ENCODE measurements at places on chromosomes 3 and 15.
A peak's percentile ranks its signal among the peaks of the same experiment; 100 is the strongest.

- no peak for DNase-seq
Measured at GRCh38 chr3:37086918-37087317, 87.5 kb downstream of the LRRFIP2 start.

- no peak for DNase-seq
Measured at GRCh38 chr3:172653004-172653572, 57.8 kb downstream of the NCEH1 start.

- DNase-seq = no peak
Measured at GRCh38 chr15:39290711-39291435, 290.0 kb upstream of the THBS1 start.

DNA sequence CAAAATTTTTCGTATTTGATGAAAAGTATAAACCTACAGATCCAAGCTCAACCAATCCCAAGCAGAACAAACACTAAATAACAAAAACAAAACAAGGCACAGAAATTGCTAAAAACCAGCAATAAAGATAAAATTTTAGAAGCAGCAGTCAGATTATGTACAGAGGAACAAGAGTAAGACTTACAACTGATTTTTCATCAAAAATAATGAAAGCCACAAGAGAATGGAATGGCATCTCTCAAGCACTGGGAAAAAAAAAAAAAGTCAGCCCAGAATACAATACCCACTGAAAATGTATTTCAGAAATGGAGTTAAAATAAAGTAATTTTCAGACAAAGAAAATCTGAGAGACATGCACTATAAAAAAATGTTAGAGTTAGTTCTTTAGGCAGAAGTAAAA lies 27.0 kb downstream of the GPR156 start:
- DNase-seq = no peak

GRCh38 chr3:59803268-59803667 lies 753.4 kb upstream of the CFAP20DC start:
- no peak for DNase-seq

DNA sequence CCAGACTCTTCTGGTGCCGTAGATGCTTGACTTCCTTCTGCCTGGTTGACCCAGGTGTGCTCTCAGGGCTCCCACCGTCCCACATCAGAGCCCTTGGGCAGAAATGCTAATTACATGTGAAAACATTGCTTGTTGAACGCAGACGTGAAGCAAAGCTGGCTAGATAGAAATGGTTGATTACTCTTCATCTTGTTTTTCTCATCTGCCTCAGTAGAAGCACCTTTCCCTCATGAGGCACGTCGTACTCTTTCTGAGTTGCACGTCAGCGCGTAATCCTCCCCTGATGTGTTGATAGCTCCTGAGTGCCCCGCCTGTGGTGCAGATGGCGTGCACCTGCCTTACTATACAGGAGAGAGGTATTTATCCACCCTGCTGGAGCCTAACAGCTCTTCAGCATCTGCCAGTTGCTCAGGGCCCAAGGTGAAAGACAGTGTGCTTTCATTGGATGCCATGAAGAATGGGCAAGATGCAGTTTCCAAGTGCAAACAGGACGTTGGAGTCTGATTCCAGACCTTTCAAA lies 18.1 kb downstream of the MAP6D1 start:
- DNase-seq = no peak

- DNase-seq = no peak
Measured at GRCh38 chr3:126535636-126536035, 11.7 kb downstream of the CHST13 start.

DNA sequence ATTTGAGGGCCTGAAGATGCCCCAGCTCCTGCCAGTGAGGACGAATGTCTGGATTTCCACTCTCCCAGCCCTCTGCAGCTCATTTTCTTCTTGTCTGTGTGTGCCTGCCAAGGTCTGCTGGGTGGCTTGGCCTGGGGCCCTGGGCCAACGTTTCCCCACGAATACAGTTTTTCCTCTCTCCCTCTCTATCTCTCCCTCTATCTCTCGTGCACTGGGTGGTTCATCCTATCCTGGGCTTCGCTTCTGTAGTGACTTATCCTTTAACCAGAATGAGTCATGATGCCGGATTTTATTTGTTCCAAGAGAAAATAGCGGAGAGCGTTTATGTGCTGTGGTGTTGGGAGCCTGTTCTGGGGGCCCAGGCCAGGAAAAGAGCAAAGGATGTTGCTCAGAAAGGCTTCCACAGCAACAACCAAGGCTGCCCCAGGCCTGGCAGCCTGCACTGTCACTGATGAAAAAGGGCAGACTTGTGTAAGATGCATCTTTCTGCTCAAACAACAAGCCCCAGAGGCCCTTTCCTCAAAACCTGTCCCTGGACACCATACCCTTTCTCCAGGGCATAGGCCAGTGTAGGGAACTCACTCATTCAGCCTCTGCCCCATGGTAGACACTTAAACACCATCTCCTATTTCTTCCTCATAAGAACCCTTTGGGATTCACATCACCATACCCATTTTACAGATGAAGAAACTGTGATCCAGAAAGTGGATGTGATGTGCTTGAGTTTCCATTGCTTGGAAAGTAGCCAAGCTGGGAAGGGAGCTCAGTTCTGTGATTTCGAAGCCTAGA lies 47.3 kb downstream of the ITGA11 start:
- peak; percentile 10 for DNase-seq

GRCh38 chr3:148631124-148631903 lies 66.4 kb upstream of the AGTR1 start:
- no peak for DNase-seq

DNA sequence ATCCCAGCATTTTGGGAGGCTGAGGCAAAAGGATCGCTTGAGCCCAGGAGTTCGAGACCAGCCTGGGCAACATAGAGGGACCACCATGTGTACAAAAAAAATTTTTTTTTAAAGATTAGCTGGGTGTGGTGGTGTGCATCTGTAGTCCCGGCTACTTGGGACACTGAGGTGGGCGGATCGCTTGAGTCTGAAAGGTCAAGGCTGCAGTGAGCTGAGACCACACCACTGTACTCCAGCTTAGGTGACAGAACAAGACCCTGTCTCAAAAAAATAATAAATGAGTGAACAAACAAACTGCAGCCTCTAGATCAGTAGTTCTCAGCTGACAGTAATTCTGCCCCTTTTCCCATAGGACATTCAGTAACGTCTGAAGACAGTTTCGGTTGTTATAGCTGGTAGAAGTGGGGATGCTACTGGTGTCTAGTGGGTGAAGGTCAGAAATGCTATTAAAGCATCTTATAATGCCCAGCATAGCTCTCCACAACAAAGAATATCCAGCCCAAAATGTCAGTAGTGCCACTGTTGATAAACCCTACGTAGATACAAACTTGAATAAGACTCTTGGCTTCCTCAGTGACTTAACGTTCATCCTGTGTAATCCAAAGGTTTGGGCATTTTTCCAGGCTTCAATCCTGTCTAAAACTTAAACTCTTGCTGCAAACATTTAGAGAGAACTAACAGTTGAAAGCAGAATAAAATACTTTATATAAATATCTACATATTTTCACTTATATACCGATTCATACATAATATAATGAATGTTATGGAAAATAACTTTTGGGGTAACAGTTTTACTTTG lies 10.6 kb downstream of the SMC4 start:
- no peak for DNase-seq

DNA sequence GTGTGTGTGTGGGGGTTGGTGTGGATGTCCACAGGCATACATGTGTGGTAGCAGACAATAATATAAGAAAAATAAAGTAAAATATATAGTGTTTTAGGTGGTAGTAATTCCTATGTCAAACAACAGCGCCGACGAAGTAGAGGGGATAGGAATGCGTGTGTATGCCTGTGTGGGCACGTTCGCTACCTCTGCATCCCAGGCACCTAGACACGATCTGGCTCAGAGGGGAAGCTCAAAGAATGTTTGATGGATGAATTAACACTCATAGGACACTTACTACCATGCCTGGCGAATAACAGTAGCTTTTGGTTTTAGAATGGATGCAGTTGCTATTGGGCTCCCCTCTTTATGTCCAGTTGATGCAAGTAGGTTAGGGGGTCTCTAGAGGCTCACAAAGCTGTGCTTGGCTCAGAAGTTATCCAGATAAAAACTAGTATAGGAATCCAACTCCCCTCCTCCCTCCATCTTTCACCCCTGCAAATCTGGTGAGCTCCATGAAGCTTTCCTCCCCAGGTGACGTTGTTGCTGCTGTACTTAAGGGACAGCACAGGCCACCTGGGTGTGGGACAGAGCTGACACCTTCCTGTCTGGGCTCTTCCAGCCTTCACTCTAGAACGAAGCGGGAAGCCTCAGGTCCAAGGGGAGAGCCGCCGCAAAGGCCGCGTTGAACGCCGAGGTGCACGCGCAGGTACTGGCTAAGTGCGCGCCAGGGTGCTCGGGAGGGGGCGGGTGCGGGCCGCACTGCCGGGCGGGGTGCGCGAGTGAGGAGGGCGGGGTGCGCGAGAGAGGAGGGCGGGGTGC lies 192.6 kb upstream of the LYSMD4 start:
- DNase-seq = peak; percentile 78

GRCh38 chr3:169179321-169179720 lies 484.2 kb downstream of the MECOM start:
- DNase-seq = no peak

- DNase-seq = no peak
Measured at GRCh38 chr15:48584812-48585563, 60.5 kb downstream of the FBN1 start.

GRCh38 chr3:153652076-153652475 lies 469.1 kb upstream of the ARHGEF26 start:
- no peak for DNase-seq

DNA sequence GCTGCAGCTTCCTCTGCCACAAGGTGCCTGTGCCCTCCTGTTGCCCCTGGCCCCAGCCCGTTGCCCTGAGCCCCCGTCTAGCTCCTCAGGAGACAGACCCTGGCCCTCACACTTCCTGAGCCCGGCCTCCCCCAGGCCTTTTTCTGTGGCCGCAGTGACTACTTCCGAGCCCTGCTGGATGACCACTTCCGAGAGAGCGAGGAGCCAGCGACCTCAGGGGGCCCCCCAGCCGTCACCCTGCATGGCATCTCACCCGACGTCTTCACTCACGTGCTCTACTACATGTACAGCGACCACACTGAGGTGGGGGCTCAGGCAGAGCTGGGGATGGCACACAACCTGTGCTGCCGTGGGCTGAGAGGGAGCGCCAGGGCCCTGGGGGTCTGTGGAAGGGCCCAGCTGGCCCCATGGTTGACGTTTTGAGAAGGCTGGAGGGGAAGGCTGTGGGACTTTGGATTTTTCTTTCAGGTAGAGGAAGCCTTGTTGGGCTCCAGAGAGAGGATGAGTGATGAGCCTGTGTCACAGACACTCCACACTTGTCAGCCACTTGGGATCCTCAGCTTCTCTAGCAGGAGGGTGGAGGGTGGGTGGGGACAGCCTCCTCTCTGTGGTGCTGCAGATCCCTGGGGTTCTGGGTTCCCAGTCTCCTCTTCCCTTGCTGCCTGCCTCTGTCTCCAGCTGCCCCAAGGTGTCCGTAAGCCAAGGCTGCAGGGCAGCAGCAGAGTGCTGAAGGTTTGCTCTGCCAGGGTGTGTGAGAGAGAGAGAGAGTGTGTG lies 5.0 kb downstream of the ABTB1 start:
- DNase-seq = peak; percentile 21

- DNase-seq = no peak
Measured at GRCh38 chr3:39499651-39500273, 32.3 kb downstream of the MOBP start.

GRCh38 chr3:101850246-101851051 lies 1.1 kb downstream of the NFKBIZ start:
- no peak for DNase-seq

- no peak for DNase-seq
Measured at GRCh38 chr3:158768881-158769543, 32.8 kb upstream of the MFSD1 start.

GRCh38 chr3:149621218-149622005 lies 36.4 kb downstream of the WWTR1 start:
- DNase-seq = no peak

GRCh38 chr3:168051531-168052471 lies 43.9 kb downstream of the GOLIM4 start:
- no peak for DNase-seq

DNA sequence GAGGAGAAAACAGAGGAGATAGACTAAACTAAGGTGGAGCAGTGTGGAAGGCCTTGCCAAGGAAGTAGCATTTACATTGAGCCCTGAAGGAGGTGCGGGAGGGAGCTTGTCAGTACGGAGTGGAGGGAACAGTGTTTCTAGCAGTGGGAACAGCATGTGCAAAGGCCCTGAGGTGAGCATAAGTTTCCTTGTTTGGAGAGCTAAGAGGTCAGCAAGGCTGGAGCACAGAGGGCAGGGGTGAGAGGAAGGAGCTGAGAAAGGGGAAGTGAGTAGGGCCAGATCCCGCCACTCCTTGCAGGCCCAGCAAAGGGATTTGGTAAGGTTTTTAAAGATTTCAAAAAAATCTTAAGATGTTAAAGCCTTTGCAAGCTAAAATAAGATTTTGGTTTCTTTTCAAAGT lies 70.1 kb downstream of the HMCES start:
- DNase-seq = no peak

GRCh38 chr15:63497642-63498467 lies 6.5 kb upstream of the USP3 start:
- peak; percentile 65 for DNase-seq

- no peak for DNase-seq
Measured at GRCh38 chr3:46422617-46423016, 15.6 kb downstream of the CCRL2 start.

DNA sequence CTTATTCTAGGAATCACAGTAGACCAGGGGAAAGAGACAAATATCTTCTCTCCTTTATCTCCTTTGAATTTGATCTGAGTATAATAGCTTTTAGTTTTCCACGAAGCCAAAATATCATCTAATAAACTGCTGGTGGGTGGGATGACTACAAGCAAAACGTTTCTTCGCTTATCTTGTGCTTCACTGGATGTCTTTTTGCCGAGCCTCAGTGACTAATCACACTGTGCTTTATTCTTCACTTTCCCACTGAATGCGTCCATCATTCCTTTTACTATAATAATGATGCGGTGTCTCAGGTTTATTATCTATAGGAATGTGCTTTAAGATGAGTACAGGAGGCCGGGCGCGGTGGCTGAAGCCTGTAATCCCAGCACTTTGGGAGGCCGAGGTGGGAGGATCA lies 32.5 kb downstream of the CEP152 start:
- no peak for DNase-seq

GRCh38 chr15:31396881-31397560 lies 70.4 kb downstream of the KLF13 start:
- no peak for DNase-seq

DNA sequence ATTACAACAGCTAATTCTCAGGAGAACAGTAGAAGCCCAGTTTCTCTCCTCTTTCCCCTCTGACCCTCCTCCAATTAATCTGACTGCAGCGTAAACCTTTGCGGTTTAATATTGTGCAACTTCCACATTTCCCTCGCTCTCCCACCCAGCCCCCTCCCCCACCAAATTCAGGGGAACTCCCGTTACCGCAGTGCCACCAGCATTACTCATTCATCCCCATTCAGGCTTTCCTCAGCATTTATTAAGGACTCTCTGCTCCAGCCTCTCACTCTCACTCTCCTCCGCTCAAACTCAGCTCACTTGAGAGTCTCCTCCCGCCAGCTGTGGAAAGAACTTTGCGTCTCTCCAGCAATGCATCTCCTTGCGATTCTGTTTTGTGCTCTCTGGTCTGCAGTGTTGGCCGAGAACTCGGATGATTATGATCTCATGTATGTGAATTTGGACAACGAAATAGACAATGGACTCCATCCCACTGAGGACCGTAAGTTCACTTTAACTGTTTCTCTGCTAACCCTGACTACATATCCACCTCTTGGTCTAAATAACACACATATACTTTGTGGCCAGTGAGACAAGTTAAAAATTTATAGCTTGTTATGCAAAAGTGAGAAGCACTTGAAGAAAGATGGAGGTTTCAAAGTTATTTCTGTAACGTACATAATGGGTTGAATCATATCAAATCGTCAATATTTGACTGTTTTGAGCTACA lies at the start of gene PTX3:
TSS of gene PTX3 (plus strand) at position 268 of the 709 bp plus-strand sequence. CDS start at position 352, 84 bp downstream.
- no peak for DNase-seq
